Upper lobe of left lung (tissue), 6 donors: ENCODE measurements at places on chromosomes 6 and 20. TPM values are rescaled to one million over a fixed set of nuclear protein-coding genes. Genes with fewer than 3 reads are reported as not detected.

CRYBG1 gene
- 26.3 TPM for total RNA-seq

RRAGD gene
- 46.1 TPM for total RNA-seq

DNA sequence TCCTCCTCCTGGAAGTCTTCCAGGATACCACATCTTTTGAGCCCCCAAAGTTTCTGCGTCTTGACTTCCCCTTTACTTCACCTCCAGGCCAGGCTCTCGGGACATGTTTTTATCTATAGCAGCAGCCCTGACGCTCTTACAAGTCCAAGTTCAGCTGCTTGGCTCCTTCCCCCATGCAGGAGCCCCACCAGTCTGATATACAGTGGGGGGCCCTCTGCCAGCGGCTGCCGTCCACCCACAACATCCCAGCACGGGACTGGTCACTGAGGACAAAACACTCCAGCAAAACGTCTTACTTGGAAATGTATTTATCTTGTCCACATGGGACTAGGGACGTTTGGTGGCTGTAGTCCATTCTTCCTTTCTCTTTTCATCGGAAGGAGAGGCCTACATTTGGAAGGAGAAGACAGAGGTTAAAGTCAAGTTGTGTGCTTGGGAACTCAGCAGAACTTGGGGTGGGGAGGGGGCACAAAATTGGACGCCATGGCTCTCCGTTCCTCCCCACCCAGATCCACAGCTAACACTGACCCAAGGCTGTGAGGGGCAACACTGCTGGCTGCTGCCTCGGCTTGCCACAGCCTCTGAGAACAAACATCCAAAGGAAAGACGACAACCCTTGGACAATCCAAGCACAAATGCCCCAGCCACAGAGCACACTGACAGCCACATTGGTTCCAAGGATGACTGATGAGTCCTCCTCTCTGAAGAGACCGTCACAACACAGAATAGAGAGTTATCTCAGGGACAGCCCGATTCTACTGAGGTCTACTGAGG, 79.2 kb downstream of the PRND start:
- peaks cover 7% of the 10 kb centered on the region for H3K4me1 ChIP-seq
- no peaks in the 10 kb centered on the region for H3K27me3 ChIP-seq
- no peak overlapping the region for H3K4me3 ChIP-seq
- H3K27ac ChIP-seq, result no peak overlapping the region

DYNLT2 gene
- total RNA-seq, result 1.1 TPM

TMEM244 gene
- total RNA-seq, result not detected

- H3K36me3 ChIP-seq, result no peaks in the 10 kb centered on the region
- no peaks in the 10 kb centered on the region for H3K27me3 ChIP-seq
- no peak for DNase-seq
- H3K4me1 ChIP-seq, result peaks cover 5% of the 10 kb centered on the region
- H3K27ac ChIP-seq, result no peak overlapping the region
These were observed 5.9 kb downstream of the OCSTAMP start for GRCh38 chr20:46544576-46544975.

DNA sequence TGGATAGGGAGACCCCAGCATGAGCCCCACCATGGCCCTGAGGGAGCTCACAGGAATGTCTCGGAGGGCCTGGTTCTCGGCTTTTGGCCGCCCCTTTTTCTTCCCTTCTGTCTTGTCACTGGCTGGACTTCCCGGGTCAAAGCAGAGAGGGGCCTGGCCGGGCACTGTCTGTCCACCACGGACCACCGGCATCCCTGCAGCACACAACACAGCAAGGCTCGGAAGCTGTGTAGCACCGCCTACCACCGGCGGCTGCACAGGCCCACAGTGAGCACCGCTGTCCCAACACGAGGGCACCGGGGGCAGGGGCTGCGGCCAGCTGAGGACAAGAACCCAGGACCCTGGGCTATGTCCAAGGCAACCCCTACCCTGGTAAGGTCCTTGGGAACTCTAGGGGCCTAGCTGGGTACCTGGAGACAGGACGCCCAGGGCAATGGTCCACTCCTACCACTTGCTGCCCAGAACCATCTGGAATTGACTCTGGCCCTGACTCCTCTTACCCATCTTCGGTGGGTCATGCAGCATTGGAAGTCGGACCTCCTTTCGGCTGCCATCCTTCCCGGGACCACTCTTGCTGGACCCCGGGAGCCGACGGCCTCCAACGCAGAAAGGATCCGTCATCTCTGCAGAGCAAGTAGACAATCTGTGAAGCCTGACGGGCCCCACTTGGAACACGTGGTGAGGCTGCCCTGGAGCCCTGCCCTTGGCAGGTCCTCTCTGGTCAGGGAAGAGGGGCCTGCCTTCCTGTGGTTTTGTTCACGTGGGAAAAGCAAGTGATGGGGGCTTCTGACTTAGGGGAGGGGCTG, 2.2 kb downstream of the ZNF512B start:
- no peak overlapping the region for H3K4me3 ChIP-seq
- no peak overlapping the region for H3K27ac ChIP-seq
- no peaks in the 10 kb centered on the region for H3K27me3 ChIP-seq
- DNase-seq, result peak; percentile 71
- peaks cover 16% of the 10 kb centered on the region for H3K4me1 ChIP-seq

GRCh38 chr20:41173791-41174341, 36.5 kb downstream of the PLCG1 start:
- H3K27ac ChIP-seq, result peak overlapping the region; percentile 50
- DNase-seq, result no peak
- H3K4me1 ChIP-seq, result peaks cover 23% of the 10 kb centered on the region
- H3K36me3 ChIP-seq, result peaks cover 39% of the 10 kb centered on the region

GRCh38 chr6:491233-491632, 99.7 kb downstream of the IRF4 start:
- H3K27ac ChIP-seq, result no peak overlapping the region
- no peak for DNase-seq
- H3K27me3 ChIP-seq, result no peaks in the 10 kb centered on the region
- H3K4me3 ChIP-seq, result no peak overlapping the region
- H3K36me3 ChIP-seq, result peaks cover 2% of the 10 kb centered on the region
